A549 treated with Hydrocortisone at 1 μM for 4 hours (cell line): ENCODE measurements at places on chromosomes 11 and 22. TPM values are rescaled to one million over a fixed set of nuclear protein-coding genes. Genes with fewer than 3 reads are reported as not detected.

Gene NUDT8
- 6.7 to 15.0 TPM (median 12.2 TPM) in 5 replicates for total RNA-seq

Gene APOBEC3A
- not detected in 5 replicates for total RNA-seq

Gene UBQLN3
- not detected in 5 replicates for total RNA-seq

Gene YAP1
- 54.6 to 74.2 TPM (median 71.3 TPM) in 5 replicates for total RNA-seq

Gene OR51M1
- total RNA-seq = not detected in 5 replicates

Gene PRG3
- not detected in 5 replicates for total RNA-seq

Gene MRE11
- total RNA-seq = 12.3 to 20.2 TPM (median 13.5 TPM) in 5 replicates

Gene OR52I1
- not detected in 5 replicates for total RNA-seq

Gene FUT4
- 2.4 to 2.7 TPM (median 2.6 TPM) in 5 replicates for total RNA-seq

Gene BDNF
- total RNA-seq = 7.6 to 10.1 TPM (median 8.9 TPM) in 5 replicates

Gene FSHB
- total RNA-seq = not detected in 5 replicates

Gene ARHGAP20
- total RNA-seq = 0.02 to 0.05 TPM (median 0.03 TPM) in 4 of 5 replicates, not detected in the other

Gene OR52N4
- total RNA-seq = not detected in 5 replicates

Gene SULT4A1
- total RNA-seq = not detected in 5 replicates

Gene DEUP1
- total RNA-seq = 0.05 TPM in 1 of 5 replicates, not detected in the others

Gene NPTXR
- 7.9 to 10.8 TPM (median 9.8 TPM) in 5 replicates for total RNA-seq

Gene SHANK2
- total RNA-seq = 6.4 to 9.2 TPM (median 7.7 TPM) in 5 replicates

Gene ROM1
- total RNA-seq = 3.5 to 4.7 TPM (median 4.4 TPM) in 5 replicates

Gene IRAG1
- total RNA-seq = 0.03 to 0.21 TPM (median 0.06 TPM) in 5 replicates

Gene SAA4
- total RNA-seq = not detected in 5 replicates

Gene ADAMTS15
- 5.3 to 8.2 TPM (median 7.5 TPM) in 5 replicates for total RNA-seq

Gene TPH1
- 0.03 to 0.15 TPM (median 0.05 TPM) in 4 of 5 replicates, not detected in the other for total RNA-seq

Gene CDC42BPG
- 1.5 to 2.1 TPM (median 1.5 TPM) in 5 replicates for total RNA-seq

Gene CTSF
- total RNA-seq = 30.9 to 38.6 TPM (median 32.9 TPM) in 5 replicates

Gene FEN1
- 90.8 to 107 TPM (median 97.3 TPM) in 5 replicates for total RNA-seq

Gene RIBC2
- 1.2 to 2.6 TPM (median 2.0 TPM) in 5 replicates for total RNA-seq

Gene P2RY6
- total RNA-seq = 4.1 to 8.1 TPM (median 6.4 TPM) in 5 replicates

Gene RANGAP1
- total RNA-seq = 82.5 to 88.1 TPM (median 83.1 TPM) in 5 replicates

Gene AGBL2
- total RNA-seq = 0.64 to 1.4 TPM (median 1.1 TPM) in 5 replicates

Gene GGTLC2
- total RNA-seq = not detected in 5 replicates

Gene C11orf65
- 0.16 to 0.60 TPM (median 0.21 TPM) in 5 replicates for total RNA-seq

Gene OR2D2
- not detected in 5 replicates for total RNA-seq
